D721Med (cell line): ENCODE measurements at places on chromosomes 1 and 21.

DNA sequence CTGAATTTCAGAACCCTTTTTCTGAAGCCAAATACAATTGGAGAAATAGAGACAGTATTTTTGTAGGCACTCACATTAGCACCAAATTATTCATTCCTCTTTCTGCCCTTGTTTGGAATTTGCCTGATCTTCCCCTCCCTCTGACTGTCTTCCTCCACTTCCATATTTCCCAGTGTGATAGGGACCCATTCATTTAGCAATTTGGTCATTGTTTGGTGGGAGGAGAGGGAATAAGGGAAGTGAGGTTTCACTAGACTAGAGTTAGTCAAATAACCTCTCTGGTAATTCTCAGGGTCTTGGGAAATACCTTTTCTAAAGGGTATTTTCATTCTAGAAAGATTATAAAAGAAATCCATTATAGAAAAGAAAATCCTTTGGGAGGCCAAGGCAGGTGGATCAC is 31.0 kb upstream of the MTMR11 start:
- DNase-seq = no peak

GRCh38 chr1:47416319-47417169 is 459 bp downstream of the FOXE3 start:
- no peak for DNase-seq

- DNase-seq = no peak
Observed at GRCh38 chr1:61084491-61085031, 2.2 kb downstream of the NFIA start.

- no peak for DNase-seq
Observed at GRCh38 chr21:41641510-41641815, 125.4 kb downstream of the RIPK4 start.

DNA sequence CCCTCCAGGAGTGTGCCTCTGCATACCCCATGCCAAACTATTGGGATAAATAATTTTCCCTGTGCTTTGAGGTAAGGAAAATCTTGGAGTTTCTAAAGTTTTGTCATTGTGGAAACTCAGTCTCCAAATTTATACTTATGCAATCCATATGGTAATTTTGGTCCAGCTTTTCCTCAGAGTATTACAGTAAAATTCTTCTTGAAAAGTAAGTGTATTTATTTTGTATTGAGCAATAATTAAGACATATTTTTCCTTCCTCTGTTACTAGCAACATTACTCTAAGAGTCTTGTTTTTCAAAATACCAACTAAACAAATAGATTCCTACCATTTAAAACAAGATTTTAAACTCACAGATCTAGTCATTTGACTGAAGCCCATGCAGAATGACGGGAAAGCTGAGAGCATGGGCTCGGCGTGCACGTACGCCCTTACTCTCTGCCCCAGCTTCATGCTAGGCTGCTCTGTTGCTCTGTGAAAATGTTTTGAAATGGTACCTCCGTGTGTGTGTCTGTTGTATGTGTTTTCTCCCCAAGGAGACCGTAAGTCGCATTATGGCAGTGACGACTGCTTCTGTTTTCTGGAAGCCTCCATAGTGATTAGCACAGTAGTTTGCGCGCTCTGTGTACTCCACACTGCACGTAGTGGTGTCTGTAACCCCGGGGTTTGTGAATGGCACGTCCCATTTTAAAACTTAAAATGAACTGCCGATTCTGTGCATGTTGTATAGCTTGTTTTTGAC is 165.3 kb downstream of the SDCCAG8 start:
- DNase-seq = no peak

- DNase-seq = no peak
Observed at GRCh38 chr1:63475761-63476160, 47.3 kb downstream of the ITGB3BP start.

DNA sequence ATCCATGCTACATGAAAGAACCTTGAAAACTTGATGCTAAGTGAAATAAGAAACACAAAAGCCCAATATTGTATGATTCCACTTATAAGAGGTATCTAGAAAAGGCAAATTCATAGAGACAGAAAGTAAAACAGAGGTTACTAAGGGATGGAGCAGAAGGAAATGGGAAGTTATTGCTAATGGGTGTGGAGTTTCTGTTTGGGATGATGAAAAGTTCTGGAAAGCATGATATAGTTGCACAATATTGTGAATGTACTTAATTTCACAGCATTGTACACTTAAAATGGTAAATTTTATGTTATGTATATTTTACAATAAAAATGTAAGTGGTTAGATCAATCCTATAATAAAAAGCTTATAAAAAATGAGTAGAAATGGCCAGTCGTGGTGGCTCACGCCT is 1.6 kb upstream of the NECAP2 start:
- DNase-seq = no peak

DNA sequence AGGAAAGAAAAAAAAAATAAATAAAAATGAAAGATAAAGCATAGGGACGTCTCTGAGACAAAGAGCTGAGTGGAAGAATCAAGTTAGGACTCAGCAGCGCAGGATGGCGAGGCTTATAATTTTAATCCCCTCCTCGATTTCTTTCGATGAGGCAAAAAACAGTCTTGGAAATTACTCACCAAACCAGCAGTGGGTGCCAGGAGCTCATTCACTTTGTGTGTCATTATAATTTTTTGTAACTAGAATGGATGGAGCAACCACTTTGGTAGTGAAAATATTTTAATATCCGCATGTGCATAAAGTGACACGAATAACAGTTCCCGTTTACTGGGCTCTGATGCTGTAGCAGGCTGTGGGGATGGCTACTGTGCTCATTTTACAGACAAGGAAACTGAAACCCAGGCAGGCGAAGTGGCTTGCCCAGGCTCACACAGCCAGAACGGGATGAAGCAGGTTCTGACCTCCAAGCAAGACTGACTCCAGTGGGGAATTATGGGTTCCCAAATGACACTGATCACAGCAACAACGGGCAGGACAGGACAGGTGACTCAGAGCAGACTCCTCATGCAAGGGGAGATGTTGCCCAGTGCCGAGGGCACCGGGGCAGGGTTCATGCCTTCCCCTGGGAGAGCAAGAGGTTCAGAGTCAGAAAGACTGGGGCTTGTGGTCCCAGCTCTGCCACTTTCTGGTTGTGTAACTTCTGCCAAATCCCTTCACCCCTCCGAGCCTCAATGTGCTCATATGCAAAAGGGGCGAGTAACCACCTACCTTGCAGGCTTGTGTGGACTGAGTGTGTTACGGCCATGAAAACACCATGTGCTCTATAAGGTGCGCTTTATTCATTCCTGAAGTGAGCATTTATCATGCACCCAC is 63.6 kb downstream of the RUNX3 start:
- no peak for DNase-seq

GRCh38 chr1:204564835-204565234 is 48.6 kb downstream of the MDM4 start:
- DNase-seq = no peak

DNA sequence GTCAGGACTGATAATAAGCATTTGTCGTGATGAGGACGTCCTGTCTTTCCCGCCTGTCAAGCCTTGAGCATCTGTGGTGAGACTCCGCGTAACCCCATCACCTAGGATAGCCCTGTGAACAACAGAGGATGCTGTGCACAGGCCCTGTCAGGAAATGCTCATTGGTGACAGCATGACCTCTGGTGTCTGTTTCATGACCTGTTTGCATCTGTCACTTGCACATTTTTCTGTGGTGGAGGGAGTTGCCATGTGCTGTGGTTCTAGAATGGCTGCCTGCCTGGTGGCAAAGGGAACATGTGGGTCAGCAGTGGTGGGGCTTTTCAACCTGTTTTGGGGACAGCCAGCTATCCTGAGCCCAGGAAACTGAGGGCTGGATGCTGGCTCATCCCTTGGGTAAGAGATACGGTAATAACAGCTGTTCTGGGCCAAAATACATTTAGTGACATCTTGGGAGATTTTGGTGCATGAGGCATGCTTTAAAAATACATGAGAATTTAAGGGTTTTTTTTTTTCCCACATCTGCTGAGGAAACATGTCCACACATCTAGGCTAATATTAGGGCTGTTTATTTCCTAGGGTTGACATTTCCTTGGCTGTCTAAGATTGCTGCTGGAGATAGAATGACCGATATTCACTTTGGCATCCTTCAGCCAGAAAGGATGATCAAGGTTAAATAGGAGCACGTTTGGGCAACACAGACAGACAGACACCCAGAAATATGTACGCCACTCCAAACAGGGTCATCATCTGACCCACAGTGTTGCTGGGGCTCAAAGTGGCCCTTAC is 52.9 kb downstream of the KCNC4 start:
- no peak for DNase-seq

DNA sequence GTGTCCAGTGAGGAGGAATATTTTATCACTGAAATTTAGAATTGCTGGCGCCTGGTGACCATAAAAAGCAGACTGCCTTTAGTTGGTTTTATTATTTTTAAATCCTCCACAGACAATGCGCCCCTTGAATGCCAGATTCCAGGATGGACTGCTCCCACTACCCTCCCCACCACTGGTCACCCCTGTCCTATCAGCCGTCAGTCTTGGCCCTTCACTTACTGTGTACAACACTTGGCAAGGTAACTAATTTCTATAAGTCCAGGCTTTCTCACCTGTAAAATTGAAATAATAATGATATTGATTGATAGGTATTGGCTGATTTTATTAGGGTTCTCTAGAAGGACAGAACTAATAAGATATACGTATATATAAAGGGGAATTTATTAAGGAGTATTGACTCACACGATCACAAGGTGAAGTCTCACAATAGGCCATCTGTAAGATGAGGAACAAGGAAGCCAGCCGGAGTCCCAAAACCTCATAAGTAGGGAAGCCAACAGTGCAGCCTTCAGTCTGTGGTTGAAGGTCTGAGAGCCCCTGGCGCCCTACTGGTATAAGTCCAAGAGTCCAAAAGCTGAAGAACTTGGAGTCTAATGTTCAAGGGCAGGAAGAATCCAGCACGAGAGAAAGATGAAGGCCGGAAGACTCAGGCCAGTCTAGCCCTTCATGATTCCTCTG is 17.8 kb downstream of the RHEX start:
- DNase-seq = no peak

DNA sequence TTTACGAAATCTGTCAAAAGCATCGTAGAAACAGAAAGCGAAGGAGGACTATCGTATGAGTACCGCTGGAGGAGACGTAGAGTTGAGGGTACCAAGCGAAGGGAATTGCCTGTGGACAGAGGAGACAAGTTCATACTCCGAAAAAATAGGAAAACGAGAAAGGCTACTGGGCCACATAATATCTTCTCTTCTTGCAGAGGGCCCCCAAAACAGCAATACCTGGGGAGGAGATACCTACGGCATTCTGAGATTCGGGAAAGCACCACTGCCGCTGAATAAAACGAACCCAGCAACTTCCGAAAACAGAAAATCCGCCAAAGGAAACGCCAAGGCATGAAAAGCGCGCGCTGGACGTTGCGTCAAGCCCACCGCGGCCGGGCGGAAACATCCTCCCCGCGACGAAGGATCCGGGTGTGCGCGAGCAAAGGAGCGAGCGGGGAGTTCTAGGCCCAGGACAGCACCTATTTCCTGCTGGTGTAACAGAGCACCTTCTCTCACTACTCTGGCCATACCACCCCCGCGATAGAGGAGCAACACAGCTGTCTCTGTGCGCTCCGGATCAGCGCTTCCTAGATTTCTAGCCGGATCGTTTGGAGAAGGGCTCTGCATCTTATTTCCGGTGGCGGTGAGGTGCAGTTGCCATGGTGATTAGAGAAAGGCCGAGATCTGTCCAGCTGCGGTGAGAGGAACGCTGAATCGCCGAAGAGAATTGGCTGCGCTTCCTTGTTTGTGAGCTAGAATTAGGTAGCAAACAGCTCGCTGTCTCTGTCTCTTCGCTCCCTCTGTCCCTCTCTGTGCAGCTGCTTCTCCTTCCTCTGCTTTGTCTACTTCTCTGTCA is at the start of the genes EFCAB7 and ITGB3BP:
Gene EFCAB7, plus strand, starts transcription at position 635 of the 838 bp plus-strand sequence. CDS start 2,048 bp downstream, outside the sequence.
Gene ITGB3BP, minus strand, starts transcription at position 335 of the 838 bp plus-strand sequence. Its CDS starts 92 bp downstream, at position 243.
- DNase-seq = peak; percentile 26

- DNase-seq = no peak
Observed at GRCh38 chr1:77263708-77264107, 18.1 kb upstream of the AK5 start.

DNA sequence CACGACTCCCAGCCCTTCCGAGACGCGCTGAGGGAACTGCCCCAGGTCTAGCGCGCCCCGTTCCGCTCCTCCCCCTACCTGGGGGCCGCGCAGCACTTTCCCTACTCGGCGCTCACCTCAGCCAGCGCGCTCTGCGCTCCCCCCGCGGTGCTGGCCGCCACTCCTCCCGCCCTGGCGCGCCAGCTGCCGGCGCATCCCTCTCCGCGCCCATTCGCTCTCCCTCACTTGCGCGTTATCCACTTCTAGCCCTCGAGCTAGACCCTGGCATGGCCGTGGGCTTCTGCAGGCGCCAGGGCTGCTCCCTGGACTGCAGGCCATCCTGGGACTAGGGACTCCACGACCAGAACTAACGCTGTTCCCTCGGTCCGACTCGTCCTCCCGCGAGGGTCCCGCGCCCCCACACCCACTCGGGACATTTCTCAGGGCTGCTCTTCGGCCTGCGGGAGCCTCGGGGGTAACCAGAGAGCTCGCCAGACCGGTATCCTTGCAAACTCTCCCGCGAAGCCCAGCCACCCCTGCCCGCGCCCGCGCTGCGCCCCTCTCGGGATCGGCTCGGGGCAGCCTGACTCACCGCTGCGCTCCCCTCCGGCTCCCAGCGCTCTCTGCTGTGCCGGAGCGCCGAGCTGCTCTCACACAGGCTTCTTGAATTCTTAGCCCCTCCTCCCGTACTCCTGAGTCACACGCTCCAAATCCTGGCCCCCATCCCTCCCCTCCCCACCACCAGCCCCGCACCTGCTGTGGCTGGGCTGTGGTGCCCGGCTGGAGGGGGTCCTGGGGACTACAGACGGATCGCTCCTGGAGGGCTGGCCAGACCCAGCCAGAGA is at the start of gene NGF:
Gene NGF, minus strand, starts transcription at position 617 of the 824 bp plus-strand sequence. CDS start 51,454 bp downstream, outside the sequence.
- DNase-seq = peak; percentile 60

GRCh38 chr1:59071876-59072582 is 224.9 kb upstream of the FGGY start:
- DNase-seq = no peak

- DNase-seq = no peak
Observed at GRCh38 chr1:55129194-55129728, 85.9 kb downstream of the USP24 start.

- DNase-seq = no peak
Observed at GRCh38 chr1:9289711-9290485, 2.8 kb upstream of the SPSB1 start.

- no peak for DNase-seq
Observed at GRCh38 chr1:192817246-192817645, 8.4 kb downstream of the RGS2 start.

GRCh38 chr1:230909974-230910754 is 41.8 kb upstream of the C1orf198 start:
- DNase-seq = no peak

- DNase-seq = no peak
Observed at GRCh38 chr1:87044424-87044823, 130.0 kb downstream of the HS2ST1 start.

DNA sequence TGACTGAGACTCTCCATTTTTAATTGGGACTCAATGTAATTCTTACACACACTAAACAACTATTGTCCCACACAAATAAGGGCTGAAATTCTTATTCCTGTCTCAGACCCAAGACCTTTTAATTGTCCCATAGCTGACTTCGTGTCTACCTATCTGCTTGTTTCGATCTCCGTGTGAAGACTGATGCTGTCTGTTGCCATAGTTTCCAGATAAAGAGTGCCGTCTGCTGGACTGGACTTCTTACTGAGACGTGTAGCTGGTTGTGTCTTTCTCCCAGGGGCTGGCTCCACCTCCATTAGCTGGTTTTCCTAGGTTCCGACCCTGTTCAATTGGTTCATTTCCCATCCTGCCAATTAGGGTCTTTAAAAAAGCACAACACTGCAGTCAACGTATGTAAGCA is 235.3 kb upstream of the PLXNA2 start:
- DNase-seq = no peak

- DNase-seq = no peak
Observed at GRCh38 chr1:6358144-6358624, 35.4 kb downstream of the ACOT7 start.

- no peak for DNase-seq
Observed at GRCh38 chr1:2299131-2299627, 71.1 kb downstream of the SKI start.

- no peak for DNase-seq
Observed at GRCh38 chr21:42107177-42107880, 36.2 kb downstream of the UMODL1 start.
